ENCODE measurements at places on chromosomes 5 and 9.
A peak's percentile ranks its signal among the peaks of the same experiment; 100 is the strongest.

DNA sequence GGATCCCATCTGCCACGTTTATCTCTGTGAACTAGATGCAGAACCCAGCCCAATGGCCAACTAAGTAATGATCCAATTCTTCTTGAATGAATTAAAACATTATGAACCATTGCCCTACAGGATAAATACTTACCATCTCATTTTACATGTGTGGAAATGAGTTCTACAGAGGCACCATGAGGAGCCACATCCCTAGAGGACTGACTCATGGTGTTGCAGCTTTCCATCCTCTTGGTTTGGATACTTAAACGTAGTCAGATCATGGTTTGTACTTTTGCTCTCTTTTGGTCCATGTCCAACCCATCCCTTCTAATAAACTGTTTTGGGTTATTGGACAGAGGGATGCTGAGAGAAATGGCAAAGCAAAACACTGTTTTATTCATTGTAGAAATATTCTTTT is 484.8 kb downstream of the EBF1 start:
- no peak for DNase-seq

- no peak for DNase-seq
Observed at GRCh38 chr9:33068991-33069390, 7.5 kb downstream of the SMU1 start.

DNA sequence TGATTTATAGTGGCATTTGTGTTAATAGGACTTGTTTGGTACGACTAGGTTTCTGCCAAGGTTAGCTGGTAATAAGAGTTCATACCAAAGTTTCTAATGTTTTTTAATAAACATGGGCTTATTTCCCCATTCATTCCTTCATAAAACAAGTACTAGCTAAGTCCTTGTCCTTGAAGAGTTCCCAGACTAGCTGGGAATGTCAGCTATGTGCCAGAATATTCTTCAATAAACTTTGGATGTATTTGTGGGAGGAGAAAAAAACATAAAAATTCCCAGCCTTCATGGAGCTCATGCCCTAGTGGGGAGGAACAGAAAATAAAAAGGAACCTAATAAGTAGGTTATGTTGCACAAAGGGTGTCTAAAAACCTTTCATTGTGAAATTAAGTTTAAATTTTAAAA is 176.9 kb downstream of the DENND1A start:
- DNase-seq, result no peak

- DNase-seq, result no peak
Observed at GRCh38 chr9:14372437-14373335, 58.7 kb upstream of the NFIB start.

DNA sequence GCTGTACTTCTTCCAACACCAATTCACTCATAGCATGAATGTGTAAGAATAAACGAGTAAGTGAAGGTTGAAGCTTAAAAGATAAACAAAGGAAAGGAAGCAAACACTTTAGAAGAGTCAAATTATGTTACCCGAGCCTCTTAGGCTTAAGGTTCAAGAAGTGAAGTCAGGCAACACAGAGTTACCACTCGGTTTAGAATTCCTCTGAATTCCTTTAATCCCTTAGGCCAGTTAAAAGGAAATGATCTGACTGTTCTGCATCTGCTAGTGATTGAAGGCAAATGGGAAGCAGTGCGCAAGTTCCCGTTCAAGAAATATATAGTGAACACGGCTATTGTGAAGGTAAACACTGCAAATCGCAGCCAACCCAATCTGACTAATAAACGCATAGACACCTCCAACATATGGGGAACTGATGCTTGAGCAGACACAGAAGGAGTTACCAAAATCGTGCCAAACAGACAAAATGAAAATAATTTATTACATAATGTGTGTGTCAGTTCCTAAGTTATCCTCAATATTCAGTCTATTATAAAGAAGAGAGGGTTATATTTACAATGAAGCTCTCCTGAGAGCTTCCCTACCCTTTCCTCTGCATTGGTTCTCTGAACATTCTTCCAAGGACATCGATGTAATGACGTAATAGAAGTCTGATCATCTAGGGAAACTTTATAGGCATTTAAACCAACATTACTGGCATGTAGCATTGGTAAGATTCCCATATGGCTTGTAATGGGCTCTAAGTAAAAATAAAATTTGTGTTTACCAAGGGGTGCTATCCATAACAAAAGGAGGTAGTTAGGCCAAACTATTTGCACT is 837.1 kb upstream of the ZNF608 start:
- DNase-seq, result peak; percentile 78

DNA sequence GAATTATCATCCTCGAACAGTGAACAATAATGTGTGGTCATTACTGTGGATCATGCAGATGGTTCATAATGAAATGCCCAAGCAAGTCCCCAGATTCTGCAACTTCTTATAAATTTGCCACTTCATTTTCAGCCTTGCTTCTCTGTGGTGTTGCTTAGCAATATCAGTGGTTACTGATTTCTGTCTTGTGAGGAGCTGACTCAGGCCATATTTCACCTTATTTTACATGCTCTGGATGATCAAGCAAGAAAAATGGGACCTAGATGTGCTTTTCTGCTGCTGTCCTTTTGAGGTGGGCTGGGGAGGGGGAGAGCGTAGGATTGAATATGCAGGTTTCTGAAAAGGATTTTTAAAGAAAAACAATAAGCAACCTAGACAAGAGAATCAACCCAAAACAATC is 188.3 kb downstream of the SLC24A2 start:
- DNase-seq, result no peak

- DNase-seq, result no peak
Observed at GRCh38 chr9:69036309-69036708, 757 bp downstream of the FXN start.

DNA sequence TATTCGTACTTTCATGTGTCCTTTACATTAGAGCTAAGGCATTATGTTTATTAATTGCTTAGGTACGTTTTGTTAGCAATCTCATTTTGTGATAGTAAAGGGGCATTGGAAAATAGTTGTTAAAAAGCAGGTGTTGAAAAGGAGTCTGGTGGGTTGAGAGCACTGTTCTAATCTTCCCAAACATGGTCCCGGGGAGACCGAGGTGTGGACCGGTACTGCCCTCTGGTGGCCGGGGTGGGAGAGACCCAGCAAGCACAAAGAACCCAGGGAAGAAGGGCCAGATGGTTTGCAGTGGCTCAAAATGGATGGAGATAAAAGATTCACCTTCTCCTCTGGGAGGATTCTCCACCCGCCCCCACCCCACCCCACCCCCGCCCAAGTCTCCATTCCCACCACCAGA is 26.1 kb downstream of the IDNK start:
- no peak for DNase-seq

DNA sequence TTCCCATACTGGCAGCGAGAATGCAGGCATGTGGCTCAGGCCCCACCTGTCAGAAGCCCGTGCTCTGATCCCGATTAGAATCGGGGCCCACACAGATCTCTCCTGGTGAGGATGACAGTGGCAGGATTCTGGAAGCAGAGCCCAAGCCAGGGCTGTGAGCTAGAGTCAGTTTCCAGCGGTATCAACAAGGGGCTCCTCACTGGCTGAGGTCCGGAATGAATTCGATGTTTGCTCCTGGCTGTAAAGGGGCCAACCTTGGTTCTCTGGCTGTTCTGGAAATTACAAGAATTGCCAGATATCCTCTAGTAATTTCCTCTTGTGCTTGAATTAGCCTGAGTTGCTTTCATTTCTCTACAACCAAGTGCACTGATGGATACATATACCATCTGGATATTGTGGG is 129.1 kb upstream of the SPRY4 start:
- peak; percentile 36 for DNase-seq

DNA sequence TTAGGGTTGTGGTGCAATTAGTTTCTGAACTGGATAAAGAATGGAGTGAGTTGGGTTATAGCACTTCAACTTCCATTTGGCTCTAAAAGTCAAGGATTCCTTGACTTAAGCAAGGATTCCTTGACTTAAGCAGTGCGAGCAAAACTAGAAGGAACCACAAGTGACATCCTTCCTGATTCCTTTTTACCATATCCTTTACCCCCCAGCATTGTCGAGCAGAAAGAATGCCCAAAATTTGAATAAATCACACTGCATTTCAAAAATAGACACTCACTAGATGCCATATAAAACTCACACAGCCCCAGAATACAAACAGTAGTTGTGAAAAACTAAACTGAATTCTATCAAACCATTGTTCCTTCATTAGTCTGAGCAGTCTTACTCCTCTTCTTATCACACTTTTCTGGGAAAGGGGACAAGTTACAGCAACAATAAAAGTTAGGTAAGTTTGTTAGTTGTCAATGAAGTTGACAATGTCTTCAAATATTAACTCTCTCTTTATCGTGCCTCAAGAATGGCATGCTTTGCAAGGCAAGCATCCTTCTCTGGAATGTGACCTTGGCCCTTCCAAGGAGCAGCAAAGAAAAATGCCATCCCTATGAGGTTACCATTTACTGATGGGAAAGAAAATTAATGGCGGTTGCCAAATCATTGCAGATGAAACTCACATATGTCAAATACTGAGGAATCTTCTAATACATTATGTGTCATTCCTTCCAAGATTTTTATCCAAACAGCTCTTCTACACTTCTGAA is 273.3 kb upstream of the ANKRD55 start:
- no peak for DNase-seq

DNA sequence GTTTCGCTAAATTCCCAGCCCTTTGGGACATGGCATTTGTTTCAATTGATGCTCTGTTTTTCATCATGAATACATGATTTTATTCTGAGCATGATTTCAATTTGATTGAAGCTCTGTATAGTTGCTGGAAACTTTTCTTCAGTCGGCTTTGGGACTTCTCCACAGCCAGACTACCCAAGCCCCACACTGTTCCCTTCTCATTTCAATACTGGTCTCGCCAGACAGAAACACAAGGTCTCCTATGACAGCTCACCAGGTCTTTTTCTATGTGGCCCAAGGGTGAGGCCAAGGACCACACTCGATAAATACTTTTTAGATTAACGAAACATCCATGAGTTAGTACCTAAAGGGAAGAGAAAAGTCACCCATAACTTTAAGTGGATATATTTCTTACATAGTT is 132.2 kb downstream of the ARL15 start:
- DNase-seq, result no peak

- no peak for DNase-seq
Observed at GRCh38 chr5:131302506-131302905, 38.7 kb downstream of the CDC42SE2 start.

GRCh38 chr5:86909418-86910295 is 291.9 kb downstream of the COX7C start:
- no peak for DNase-seq

DNA sequence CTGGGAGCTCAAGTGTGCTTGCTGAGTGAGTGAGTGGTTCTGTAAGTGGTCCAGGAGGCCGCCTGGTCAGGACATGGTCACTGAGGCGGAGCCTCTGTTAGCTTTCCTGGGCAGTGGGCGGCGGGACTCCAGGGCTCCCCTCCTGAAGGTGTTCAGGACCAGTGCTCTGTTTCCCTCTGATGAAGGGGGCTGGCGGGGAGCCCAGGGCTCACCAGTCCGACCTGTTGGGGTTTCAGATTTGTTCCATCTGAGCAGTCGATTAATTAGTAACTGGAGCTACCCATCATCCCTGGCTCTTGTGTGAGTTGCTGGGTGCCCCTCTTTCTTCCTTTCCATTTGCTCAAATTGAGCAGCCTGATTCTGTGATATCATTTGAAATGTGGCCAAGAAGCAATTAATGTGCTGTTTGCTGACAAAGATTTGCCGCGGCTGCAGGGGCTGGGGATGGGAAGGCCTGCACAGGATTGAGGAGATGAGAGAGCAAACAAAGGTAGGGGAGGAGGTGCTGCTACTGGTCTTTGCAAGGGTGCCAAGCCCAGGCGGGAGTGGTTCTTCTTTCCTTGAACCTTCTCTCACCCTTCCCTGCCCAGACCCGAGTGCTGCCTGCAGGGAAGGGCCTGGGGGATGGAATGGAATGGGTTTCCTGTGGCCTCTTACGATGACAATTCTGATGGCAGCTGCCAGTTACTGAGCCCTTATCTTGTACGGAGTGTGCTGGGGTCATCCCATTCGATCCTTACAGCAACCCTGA is 92.8 kb upstream of the PITX1 start:
- DNase-seq, result peak; percentile 53

Measured in NCI-H1694 (cell line).